ENCODE measurements at places on chromosomes 6 and 20.

DNA sequence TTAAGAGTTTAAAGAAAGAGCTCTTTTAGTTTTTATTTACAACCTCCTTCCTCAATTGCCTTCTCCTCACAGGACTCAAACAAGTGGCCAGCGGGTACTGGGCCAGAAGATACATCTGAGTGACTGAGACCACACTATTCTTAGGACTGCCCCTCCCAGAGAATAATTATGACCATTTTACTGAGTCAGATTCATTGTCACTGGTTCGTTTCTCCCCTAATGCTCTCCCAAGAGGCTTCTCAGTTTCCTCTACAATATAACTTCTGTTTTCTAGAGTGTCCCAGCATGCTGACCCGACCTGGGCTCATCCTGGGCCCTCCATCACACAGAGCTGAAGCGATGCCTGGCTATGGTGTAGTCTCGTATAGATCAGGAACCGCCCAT, 279.9 kb downstream of the CD83 start:
- DNase-seq, result no peak

- no peak for DNase-seq
These were observed 117.4 kb downstream of the MAFB start for GRCh38 chr20:40571639-40572038.

GRCh38 chr20:44382641-44383040, 27.1 kb downstream of the HNF4A start:
- no peak for DNase-seq

DNA sequence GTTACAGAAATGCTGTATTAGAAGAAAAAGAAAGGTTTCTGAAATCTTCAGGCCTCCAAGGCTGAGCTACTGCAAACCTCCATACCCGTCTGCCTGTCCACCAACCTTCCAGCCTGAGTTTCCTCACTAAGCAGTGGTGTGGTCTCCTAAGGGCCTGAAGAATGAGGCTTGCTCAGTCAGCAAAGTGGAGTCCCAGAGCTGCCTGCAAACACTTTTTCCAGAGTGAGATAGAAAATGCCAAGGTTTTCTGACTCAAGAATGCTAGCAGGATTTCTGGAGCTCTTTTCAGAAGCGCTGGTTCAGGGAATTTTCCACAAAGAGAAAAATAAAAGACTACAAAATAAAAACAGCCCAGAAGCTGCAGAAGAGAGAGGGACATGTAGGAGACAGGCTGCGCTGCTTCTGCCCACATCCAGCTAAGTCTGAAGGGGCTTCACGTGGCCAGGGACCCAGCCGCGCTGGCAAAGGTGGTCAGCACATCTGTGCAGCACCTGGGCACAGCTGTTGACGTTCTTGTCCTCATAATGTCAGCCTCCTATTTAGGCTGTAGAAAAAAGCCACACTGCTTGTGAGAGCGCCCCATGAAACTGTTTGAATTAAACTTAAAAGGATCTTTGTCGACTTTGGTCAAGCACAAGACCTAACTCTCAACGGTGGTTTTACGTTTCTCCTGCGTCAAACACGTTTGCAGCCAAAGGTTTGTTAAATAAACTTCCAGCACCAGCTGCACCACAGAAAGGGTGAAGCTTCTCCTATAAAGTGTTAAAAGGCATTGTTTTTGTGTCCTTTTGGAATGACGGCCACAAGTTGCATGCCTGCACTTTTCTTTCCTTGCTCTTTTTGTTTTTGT, 209.0 kb downstream of the THBS2 start:
- no peak for DNase-seq

- DNase-seq, result no peak
These were observed 939.1 kb downstream of the KIF16B start for GRCh38 chr20:15634102-15634501.

All from 8988T (cell line).